ENCODE measurements at places on chromosomes 7 and 10.

DNA sequence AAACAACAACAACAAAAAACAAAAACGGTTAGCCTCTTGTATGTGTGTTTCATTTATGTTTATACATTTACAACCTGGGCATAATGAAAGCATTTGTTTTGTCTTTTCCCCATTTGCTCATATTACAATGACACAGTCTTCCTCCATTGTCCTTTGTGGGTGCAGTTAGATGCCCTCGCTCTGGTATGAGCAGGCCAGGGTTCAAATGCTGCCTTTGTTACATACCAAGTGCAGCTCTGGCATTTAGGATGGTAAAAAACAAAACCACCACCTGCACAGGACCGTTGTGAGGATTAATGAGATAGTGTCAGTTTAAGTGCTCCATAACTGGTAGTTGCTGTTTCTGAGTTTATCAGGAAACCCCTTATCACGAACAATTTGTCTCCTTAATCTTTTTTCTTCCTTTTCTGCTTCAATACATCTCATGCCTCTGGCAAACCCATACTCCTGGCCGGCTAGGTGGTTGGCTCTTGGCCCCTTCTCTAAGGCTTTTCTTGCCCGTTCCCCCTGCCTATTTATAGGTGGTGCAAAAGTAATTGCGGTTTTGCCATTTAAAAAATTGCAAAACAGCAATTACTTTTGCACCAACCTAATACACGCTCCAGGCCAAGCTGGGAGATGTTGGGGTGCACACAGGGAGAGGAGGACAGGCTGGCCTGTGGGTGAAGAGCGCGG, 18.6 kb upstream of the TMEM225B start:
- DNase-seq: no peak

GRCh38 chr7:43535810-43536585, 46.9 kb upstream of the STK17A start:
- DNase-seq: no peak

DNA sequence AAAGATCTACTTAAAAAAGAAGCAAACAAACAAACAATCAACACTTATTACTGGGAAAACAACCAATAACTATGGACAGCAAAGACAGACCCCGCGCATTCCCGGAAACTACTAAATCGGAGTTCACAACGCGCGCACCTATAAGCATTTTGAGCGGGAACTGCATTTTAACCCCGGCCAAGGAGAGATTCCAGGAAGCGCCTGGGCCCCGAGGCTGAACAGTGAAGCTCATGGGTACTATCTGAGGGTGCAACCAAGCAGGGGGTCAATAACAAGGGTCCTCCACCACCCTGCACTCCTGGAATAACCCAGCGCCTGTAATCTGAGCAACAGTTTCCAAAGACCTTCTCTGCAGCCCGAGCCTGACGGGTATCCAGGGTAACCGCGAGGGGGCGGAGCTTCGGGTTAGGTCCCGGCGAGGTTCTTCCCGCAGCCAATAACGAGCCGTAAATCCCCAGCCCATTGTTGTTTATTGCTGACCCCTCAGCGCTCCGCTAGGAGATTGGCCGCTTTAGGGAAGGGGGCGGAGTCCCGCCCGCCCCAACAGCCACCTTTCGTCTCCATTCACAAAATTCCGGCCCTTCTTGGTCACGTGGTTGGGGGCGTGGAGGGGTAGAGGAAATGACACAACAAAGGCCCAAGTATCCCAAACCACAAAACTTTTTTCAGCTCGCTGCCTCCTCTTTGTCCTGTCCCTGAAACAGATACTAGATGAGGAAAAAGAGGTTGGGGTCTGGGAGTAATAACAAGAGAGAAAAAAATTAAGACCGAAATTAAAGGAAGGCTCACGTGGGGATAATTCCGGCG, 1.7 kb upstream of the ETV1 start:
- DNase-seq: no peak

- no peak for DNase-seq
Measured at GRCh38 chr7:111041577-111041976, 49.4 kb upstream of the LRRN3 start.

GRCh38 chr7:35623381-35623780, 71.6 kb downstream of the HERPUD2 start:
- no peak for DNase-seq

DNA sequence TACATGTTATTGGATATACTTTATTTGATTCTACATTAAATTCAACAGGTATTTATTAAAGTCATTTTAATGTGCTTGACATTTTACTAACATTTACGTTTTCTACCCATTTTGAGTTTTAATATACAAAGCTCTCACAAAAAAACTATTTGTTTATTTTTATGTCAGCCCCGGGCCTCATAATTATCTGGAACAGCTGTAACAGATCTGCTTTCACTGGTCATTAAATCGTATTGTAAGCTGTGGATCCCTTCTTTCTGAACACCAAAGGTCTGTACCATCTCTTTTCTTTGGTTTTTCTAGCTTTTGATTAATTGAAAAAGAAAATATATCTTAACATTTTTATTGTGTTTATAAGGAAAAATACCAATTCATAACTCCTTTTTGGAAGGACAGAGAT, 73.5 kb downstream of the SEMA3E start:
- DNase-seq: no peak

GRCh38 chr10:28087661-28088351, 88.9 kb upstream of the ODAD2 start:
- no peak for DNase-seq
